ENCODE measurements at places on chromosomes 2 and 18.

- no peak for DNase-seq
Observed at GRCh38 chr2:124328397-124328796, 303.3 kb downstream of the CNTNAP5 start.

GRCh38 chr18:13137670-13138419 lies 80.7 kb upstream of the LDLRAD4 start:
- no peak for DNase-seq

DNA sequence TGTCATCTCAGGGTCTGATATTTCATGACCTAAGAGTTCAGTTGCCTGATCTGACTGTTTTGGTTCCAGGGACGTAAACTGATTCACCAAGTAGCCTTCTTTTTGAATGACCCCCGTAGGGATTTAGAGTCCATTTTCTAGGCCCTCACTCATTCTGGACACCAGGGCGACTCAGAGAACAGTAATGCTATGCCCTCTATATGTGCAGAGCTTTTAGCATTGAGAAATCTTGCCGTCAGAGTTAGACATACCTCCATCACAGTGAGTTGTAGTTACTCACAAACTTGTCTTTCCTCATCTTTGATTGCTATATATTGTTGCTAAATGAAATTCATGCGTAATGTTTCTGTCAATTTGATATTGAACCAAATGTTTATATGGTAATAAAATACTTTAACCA lies 92.3 kb downstream of the OSBPL6 start:
- DNase-seq, result no peak

- no peak for DNase-seq
Observed at GRCh38 chr2:133674066-133674432, 105.8 kb upstream of the NCKAP5 start.

DNA sequence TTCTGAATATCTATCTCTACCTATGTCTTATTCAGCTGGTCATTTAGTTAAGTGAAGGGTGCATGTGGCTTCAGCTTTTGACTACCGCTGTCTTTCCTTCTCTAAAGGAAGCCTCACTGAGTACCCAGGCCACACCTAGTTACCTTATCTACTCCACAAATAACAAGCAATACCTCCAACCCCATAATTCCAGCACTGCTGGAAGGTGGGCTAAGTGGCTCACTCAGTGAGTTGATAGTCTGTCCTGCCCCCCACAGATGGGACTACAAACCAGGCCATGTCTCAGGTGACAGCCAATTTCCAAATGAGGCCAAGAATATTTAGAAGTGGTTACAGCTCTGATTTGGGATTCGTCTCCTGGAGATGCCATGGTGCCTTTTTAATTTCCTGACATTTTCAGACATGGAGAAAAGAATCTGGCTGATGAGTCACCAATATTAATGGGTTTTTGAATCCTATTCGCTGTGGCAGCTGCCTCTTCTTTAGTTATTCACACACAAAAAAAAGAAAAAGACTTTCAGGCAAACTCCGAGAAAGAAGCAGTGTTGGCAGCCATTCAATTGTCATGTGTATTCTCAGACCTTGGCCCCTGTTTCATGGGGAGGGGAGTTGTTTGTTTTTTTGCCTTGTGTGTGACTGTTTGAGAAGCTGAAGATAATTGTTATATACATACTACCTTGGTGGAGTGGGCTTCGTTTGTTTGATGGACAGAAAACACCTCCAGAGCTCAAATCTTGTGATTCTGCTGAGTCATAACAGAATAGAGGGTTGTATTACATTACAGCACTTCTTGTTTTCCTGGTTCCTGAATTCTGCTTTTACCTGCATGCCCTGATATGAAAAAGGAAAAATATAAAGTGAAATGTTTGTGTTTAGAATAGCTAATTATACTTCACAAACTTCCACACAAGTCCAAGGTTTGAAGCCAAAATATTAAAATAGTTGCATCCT lies 64.2 kb downstream of the SCG2 start:
- no peak for DNase-seq

- DNase-seq, result no peak
Observed at GRCh38 chr2:160694221-160694620, 200.6 kb upstream of the RBMS1 start.

- DNase-seq, result no peak
Observed at GRCh38 chr2:39515273-39515896, 78.3 kb upstream of the MAP4K3 start.

DNA sequence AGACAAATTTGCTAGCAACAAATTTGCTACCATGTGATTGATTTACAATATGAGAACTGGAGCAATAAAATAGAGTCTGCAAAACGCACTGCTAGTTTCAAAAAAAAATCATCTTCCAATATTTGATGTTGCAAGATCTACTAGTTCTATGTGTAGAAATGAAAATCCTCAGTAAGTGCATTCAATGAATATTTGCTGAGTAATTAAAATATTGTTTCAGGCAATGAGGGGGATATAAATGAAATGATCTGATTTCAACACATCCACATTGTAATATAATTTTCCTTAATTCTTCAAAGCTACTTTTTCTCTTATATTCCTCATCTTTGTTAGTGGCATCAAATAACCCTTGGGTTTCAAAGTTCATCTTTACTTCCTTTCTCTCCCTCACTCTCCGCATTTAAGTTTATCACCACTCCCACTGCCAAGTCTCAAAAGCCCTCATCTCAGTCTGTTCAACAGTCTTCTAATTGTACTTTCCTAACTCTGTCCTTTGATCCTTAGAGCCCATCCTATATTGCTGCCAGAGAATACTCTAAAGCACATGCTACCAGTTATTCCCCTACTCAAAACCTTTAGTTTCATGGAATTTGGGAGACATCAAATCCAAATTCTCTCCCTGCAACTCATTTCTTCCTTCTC lies 6.2 kb downstream of the OSGEPL1 start:
- DNase-seq, result no peak

- DNase-seq, result no peak
Observed at GRCh38 chr18:44801781-44802180, 121.1 kb downstream of the SETBP1 start.

DNA sequence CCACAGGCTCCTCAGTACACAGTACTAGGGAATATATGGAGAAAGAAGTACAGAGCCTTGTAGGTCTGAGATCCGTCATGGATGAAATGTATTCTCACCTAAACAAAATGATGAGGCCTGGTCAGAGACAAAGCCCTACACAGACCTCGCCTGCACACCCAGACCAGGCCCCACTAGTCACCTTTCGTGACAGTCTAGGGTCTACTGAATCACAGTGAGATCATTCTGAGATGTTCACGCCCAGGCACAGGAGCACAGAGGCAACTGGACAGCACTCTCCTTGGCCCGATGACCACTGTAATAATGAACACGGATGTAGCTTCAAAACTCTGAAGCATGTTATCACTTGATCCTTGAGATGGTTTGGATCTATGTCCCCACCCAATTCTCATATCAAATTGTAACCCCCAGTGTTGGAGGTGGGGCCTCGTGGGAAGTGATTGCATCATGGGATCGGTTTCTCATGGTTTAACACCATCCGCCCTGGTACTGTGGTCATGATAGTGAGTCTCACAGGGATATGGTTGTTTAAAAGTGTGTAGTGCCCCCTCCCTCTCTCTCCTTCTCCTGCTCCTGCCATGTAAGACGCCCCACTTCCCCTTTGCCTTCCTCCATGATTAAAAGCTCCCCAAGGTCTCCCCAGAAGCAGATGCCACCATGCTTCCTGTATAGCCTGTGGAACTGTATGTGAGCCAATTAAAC lies 15.1 kb downstream of the DOCK10 start:
- DNase-seq, result no peak

DNA sequence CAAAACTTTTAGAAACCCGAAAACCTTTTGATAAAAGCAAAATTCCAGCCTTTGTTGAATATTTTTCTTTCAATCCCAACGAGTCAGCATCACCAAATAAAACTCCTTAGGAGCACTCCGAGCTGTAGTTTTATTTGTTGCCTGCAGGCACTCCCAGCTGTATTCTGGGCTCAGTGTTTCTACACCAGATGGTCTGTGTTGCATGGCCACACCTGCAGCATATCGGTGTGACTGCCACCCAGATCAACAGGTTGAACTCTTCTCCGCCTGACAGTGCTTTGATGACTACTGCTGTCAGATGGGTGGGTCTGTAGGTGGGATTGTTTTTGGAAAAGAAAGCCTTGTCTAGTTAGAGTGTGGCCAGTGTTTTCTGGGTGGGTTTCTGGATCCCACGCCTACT lies 32.7 kb downstream of the APCDD1 start:
- DNase-seq, result no peak

DNA sequence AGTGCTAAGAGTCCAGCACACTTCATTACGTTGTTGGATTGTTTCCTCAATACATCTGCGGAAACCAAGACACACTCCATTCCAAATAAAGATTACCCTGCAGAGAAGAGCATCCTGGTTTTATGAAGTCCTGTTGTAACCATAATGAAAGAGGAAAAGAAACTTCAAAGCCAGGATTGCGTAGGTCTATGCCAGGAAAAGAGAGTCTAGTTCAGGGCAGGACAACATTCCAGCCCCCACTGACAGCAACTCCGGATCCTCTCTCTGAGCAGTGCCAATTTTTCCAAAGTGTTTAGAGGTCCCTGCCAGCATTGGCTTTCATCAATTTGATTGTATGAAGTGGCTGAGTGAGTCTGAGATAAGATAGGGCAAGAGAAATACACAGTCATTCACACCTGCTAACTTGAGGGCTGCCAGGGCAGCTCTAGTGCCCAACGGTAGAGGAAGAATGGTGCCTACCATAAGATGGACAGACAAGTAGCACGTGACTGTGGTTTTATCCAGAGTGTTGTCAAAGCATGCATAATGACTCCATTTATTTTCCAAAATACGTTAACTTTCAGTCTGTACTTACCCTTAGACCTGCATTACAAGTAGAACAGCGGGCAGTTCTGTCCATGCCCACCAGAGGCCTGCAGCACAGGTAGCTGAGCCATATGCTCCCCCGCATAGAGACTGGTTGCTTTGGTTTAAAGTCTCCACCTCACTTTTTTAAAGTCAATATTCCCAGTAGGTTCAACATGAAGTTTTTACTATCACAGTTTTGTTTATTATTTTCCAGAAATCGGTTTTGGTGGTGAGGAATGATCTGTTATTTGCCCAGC lies 23.7 kb downstream of the PIEZO2 start:
- no peak for DNase-seq

GRCh38 chr18:3449512-3450011 lies 410 bp upstream of the TGIF1 start:
- DNase-seq, result peak; percentile 52

- no peak for DNase-seq
Observed at GRCh38 chr2:11012131-11012693, 100.5 kb downstream of the KCNF1 start.

DNA sequence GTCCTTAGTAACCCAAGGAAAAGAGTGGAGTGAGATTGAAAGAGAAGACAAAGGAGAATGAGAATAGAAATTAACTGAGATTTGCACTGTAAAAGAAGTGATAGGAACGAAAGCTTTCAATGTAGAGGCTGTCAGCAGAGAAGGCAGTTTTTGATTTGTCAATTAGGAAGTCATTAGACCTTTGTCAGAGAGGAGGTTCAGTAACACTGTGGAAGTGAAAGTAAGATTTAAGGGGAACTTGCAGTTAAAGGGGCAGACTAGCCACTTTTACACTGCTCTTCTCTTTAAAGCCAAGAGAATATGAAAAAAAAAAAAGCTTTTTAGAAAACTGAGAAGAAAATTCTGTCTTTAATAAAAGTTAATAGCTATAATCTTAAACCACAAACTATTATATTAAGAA lies 11.5 kb upstream of the KYNU start:
- DNase-seq, result no peak

DNA sequence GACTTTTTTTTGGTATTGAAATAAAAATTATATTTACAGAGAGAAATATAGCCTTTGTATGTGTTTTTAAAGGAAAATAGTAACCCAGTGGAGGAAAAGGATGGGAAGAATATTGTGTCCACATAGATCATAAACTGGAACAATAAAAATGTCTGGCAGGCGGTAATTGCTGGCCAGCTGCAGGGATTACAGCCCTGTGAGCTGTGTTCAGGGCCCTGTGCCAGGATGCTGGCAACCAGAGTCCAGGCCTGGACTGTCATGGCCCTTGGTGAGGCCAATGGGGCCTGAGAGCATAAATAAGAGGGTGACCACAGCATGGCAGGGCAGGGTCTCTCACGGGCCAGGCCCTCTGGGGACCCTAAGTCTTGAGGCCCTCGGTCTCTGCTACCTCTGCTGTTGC lies 171.2 kb downstream of the ACOXL start:
- no peak for DNase-seq

DNA sequence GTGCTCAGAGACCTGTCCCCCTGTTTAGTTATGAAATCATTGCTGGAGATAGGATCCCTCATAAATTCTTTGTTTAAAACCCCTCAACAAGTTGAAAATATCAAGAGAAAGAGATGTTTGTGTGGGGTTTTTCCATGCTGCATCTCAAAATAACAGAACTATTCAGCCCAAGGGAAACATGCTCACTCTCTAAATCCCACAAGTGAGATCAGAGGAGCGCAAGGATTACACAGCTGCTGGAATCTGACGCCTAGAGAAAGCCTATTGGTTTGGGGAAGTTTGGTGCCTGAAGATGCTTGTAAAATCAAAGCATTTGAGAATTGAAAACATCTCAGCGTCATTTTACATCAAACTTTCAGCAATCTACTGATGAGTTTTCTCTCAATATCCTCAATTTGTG lies 7.9 kb downstream of the FSHR start:
- DNase-seq, result no peak

- DNase-seq, result peak; percentile 82
Observed at GRCh38 chr2:230905448-230906421, 19.3 kb downstream of the GPR55 start.

DNA sequence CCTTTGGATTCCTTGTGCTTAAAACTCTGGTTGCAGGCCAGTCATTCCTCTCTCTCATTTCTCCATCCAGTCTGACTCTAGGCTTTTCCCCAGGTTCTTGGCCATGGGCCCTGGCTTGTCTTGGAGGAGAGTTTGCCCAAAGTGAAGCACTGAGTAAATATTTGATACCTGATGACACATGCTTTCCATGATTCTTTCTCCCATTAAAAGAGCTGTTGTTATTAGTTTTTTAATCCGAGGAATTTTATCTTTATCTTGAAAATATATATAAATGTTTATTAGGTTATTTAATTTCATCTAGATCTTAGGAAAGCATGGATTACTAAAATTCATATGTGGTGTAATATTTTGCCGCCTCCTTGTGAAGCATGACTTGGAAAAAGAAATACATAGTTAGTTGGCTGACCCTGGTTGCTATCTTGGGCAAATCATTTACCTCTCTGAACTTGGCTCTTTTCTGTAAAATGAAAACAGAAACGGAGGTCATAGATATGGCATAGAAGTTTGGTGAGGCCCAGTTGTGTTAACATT lies 650.1 kb downstream of the SLC4A3 start:
- no peak for DNase-seq

GRCh38 chr2:38474021-38474456 lies 97.0 kb upstream of the ATL2 start:
- no peak for DNase-seq
